ENCODE measurements at places on chromosomes 1 and 21.
A peak's percentile ranks its signal among the peaks of the same experiment; 100 is the strongest.

DNA sequence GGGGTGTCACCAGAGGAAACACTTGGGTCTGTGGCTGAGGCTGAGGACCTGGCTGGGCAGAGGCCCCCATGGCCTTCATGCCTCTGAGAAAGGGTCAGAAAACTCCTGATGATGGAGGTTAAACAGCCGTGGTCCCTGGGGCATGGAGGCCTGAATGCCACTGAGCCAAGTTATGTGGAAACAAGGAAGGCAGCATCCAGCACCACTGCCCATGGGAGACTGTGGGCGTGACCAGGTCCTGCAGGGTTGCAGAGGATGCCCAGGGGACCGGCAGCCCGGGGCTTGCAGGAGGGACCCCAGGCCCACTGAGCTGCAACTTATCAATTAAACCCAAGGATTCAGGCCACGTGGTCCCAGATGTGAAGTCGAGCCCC is 18.9 kb upstream of the COL6A2 start:
- DNase-seq, result no peak

- DNase-seq, result no peak
These were observed 9.0 kb upstream of the C1orf198 start for GRCh38 chr1:230877146-230877923.

GRCh38 chr1:46036894-46037839 is 95.3 kb downstream of the PIK3R3 start:
- DNase-seq, result peak; percentile 92

DNA sequence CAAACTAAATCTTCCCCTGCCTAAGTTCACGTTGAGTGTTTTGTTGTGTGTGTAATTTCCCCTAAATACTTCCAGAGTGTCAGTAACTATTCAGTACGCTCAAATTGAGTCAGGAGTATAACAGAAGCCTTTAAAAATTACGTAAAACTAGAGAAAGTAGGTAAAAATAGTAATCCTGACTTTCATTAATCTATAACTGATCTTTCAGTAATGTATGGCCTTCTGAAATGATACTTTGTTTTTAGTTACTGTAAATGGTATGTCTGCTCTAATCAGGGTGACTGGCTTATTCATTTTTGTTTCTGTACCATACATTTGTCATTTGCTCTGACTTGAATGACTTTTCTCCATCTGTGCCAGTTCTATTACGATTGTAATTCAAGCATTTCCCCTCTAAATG is 29.4 kb downstream of the MIER1 start:
- no peak for DNase-seq

DNA sequence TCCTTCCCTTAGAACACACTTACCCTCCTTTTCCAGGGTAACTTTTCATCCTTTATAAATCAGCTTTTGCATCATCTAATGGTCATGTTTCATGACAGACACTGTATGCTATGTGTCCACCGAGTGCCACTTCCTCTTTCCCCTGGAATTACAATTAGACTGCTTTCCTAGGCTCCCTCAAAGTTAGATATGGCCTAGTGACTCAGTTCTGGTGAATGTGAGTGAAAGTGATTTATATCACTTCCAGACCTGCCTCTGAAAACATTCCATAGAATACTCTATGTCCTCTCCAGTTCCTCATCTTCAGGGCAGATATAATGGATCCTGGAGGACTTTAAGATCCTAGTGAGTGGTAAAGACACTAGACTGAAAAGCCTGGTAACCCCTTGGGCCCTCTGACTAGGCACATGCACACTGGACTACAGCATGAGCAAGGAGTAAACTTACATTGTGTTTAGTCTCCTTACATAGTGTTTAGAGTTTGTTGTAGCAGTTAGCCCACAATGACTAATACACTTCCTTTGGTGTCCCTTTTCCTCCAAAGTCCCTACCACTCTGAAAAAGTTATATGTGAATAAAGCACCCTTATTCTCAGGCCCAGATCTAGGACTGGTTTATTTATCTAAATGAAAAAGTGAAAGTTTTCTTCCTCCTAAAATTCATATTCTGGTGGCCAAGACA is 59.3 kb downstream of the GPR88 start:
- no peak for DNase-seq

GRCh38 chr1:205783904-205784303 is 8.6 kb upstream of the RAB29 start:
- DNase-seq, result no peak

GRCh38 chr1:64440183-64440826 is 29.6 kb upstream of the CACHD1 start:
- DNase-seq, result no peak

GRCh38 chr1:97139512-97139911 is 417.9 kb downstream of the PTBP2 start:
- no peak for DNase-seq

DNA sequence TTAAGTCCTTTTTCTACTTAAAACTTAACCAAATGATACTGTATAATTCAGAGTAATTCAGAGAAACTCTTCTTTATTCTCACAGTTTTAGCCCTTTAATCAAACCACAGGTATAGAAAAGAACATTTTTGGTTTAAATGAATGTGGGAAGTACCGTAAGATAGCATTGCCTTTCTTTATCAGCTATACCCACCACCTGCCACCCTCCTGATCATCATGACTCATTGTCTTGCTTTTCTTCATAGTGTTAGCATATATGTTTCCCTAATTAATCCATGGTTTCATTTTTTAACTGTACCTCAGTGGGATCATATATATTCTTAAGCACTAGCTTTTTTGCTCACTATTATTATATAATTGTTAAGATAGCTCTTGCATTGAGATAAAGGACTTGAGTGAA is 27.5 kb upstream of the ANGPTL1 start:
- DNase-seq, result no peak

GRCh38 chr1:59314776-59315528 is 18.1 kb downstream of the FGGY start:
- DNase-seq, result no peak

DNA sequence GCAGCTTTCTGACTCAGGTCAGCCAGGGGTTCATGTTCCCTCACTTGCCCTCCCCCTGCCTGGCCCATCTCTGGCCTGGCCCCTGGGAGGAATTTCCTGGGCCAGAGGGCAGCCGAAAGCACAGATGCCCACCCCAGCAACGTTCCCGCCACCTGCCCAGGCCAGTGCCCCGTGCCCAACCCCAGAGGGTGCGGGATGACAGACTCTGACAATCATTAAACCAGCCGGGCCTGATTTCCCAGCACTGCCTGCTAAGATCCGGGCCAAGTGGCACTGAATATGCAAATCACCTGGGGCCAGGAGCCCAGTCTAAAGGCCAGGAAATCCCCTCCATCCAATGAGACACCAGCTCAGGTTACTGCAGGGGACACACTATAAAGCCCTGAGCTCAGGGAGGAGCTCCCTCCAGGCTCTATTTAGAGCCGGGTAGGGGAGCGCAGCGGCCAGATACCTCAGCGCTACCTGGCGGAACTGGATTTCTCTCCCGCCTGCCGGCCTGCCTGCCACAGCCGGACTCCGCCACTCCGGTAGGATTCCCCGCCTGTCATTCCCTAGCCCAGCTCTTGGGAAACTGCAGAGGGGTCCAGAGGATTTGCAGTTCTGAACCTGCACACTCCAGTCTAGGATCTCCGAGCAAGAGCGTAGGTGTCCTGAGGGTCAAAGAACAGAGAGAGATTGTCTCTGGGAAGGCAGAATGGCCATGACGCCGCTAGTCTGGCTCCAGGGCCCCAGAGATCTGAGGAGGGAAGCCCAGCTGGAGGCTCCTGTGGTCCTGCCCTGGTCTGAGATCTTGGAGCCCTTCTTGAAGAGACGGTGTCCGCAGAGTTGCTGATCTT is at the start of gene ELF3:
ELF3 (plus strand) TSS at position 408 of the 836 bp plus-strand sequence. CDS start 550 bp downstream, outside the sequence.
- no peak for DNase-seq

DNA sequence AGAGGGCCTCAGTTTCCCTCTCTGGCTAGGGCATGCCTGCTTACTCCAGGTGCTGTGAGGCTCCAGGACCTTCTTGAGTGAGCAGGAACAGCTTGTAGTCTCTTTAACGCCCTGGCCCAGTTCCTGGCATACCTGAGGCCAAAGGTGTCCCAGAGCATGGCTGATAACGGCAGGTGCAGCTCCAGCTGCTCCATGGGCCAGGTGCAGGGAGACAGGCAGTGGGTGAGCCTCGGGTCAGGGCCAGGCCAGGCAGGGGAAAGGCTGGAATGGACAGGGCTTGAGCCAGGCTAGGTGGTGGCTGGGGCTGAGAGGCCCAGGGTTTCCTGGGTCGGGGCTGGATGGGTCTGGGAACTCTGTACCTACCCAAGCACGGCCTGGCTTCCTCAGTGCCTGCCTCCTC is 18.3 kb downstream of the EDN2 start:
- DNase-seq, result no peak

DNA sequence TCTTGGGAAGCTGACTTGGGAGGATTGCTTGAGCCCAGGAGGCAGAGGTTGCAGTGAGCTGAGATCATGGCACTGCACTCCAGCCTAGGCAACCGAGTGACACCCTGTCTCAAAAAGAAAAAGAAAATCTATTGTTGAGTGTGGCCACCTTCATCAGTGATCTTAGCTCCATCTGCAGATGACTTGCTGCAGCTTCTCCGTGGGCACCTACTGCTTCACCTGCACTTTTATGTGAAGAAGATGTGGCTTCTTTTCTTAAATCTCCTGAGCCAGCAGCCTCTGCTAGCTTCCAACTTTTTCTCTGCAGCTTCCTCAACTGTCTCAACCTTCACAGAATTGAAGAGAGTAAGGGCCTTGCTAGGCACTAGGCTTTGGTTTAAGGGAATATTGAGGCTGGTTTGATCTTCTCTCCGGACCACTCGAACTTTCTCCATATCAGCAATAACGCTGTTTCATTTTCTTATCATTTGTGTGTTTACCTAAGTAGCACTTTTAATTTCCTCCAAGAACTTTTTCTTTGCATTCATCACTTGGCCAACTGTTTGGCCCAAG is 28.0 kb downstream of the AGPAT3 start:
- DNase-seq, result peak; percentile 31

DNA sequence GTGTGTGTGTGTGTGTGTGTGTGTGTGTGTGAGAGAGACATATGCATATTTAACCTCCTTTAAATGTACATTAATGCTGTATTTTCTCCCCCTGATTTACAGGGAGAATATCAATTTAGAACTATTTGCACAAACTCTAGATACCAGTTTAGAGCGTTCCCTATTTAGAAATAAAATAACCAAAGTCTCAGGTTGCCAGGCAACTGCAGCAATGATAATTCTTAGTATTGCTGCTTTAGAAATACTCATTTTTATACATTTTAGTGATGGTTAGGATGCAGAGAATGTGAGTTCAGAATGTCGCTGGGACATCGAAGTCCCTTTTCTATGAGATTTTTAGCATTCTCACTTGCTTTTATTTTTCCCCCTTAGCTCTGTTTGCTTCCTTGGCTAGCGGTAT is 497.3 kb downstream of the KIF26B start:
- no peak for DNase-seq

GRCh38 chr1:29460041-29460610 is 223.8 kb downstream of the PTPRU start:
- DNase-seq, result no peak

- DNase-seq, result no peak
These were observed 135.4 kb downstream of the DMRTB1 start for GRCh38 chr1:53594391-53595180.

DNA sequence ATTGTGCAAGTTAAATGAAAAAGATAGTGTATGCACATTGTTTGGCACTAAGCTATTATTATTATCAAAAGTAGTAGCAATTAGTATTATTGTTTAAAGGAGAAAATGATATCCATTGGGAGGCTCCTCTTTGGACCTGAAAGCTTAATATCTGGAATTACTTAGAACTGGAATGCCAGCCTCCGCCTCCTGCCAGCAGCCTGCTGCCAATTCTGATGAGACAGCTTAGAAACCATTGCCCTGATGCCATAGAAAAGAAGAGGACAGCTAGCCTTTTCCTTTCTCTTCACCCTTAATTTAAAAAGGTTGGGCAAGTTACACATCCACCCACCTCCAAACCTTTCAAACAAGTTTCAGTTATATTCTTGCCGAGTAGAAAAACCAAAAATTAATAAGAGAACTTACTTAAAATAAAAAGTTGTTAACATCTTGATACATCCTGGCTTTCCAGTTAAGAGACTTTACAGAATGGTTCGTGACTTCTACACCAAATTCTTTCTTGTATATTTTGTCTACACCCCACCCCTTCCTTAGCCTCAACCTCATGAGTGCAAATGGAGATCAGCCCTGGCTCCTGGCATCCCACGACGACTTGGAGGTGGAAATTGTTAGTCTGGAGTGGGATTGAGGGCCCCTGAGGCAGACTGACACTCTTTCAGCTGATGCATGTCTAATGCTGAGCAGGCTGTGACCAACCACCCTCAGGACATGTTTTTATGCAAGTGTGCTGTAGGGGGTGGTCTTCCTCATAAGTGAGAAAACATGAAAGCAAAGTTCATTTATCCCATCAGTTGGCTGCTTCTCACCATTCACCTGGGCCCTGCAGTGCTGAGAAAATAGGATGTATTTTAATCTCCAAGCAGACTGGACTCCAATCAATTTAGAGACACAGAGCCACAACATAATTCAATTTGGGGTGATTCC is 120.6 kb downstream of the KCNJ15 start:
- no peak for DNase-seq

DNA sequence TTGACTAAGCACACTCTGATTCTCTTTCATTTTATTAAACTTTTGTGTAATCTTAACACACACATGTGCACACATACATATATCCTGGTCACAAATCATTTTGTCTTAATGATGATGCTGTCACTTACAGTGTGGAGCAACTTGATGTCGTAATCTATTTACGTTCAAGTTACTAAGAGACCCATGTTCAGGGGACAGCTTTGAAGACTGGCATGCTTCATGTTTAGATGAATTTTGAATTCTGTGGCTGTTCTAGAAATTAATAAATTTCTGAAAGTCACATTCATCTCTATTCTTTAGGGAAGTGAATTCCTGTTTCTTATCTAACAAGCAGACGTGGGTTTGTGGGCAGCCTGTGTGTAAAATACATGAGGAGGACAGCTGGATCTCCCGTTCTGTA is 1637.8 kb downstream of the PLA2G4A start:
- no peak for DNase-seq

GRCh38 chr1:164619006-164619784 is 60.2 kb downstream of the PBX1 start:
- no peak for DNase-seq

DNA sequence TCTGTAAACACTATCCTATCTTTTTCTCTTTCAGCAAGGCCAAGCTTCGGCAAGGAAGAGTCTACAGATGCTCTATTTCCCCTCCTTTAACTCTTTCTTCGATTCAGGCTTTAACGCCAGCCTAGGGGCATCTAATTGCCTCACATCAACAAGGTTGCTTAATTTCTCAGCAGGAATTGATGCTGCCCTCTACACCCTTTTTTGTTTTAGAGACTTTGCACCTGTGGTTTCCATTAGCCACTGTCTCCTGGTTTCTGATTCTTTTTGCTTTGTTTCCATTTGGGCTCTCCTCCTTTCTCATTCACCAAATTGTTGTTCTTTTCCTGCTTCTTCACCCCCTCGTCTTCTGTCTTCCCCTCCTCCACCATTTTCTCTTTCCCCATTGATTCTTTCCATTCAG is 202.4 kb upstream of the HMCN1 start:
- no peak for DNase-seq

DNA sequence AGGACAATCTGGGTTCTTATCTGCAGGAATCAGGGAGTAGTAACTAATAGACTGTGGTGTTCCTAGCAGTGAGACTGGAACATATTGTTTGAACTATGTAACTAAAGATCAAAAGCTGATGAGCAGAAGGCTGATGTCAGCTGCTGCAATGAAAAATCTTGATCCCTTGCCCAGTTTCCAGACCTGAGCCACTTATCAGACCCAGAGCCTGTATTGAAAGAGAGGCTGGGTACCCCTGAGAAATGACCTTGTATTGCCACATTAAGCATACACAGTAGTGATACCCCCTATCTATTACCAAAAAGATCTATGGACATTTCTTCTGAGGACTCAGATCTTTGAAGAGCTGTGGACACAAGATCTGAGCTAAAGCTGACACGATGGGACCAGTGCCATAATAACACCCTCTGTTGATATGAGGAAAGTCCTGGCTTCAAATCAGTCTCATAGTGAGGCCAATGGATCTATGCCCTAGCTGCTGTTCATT is 178.0 kb upstream of the GALNT2 start:
- no peak for DNase-seq

Data from activated CD4-positive, alpha-beta T cell treated with anti-CD3 and anti-CD28 coated beads for 36 hours (primary cell).